ENCODE measurements at places on chromosomes 5 and 9. TPM values are rescaled to one million over a fixed set of nuclear protein-coding genes. Genes with fewer than 3 reads are reported as not detected.

The FBN2 gene
- 12.1 TPM for total RNA-seq

The SLC25A2 gene
- not detected for total RNA-seq

The RORB gene
- total RNA-seq: not detected

The GOLPH3 gene
- total RNA-seq: 69.1 TPM

The POU5F2 gene
- not detected for total RNA-seq

The FTMT gene
- not detected for total RNA-seq

The COQ4 gene
- total RNA-seq: 50.4 TPM

The TAS2R1 gene
- total RNA-seq: not detected

The EGR1 gene
- total RNA-seq: 10.9 TPM

The SPATA31D4 gene
- total RNA-seq: not detected

The QRFP gene
- not detected for total RNA-seq

The ZNF484 gene
- 2.8 TPM for total RNA-seq

The MYMK gene
- total RNA-seq: not detected

The SPTLC1 gene
- total RNA-seq: 76.3 TPM

The NR6A1 gene
- 1.7 TPM for total RNA-seq
